ENCODE measurements at places on chromosomes 1 and 21.

DNA sequence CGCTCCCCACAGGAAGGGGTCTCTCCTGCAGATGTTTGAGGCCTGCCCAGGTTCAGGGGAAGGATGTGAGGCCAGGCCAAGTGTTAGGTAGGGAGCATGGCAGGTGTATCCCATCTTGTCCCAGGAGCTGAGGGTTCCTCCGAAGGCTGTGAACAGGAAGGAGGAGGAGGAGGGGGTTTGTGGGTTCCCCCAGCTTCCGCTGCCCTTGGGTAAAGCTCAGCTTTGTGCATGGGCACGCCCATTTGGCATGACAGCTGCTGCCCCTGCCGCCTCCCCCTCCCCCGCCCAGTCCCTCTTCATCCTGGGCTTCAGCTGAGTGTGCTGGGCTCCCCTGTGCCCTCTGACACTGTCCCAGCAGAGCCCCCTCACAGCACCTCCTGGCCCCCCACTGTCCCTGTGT lies 25.5 kb downstream of the TNFRSF8 start:
- peak; percentile 52 for DNase-seq

- DNase-seq = no peak
Measured at GRCh38 chr1:7824701-7825100, 28.2 kb downstream of the UTS2 start.

GRCh38 chr1:38132681-38133080 lies 86.1 kb upstream of the POU3F1 start:
- no peak for DNase-seq

- no peak for DNase-seq
Measured at GRCh38 chr1:181184621-181185020, 96.1 kb downstream of the IER5 start.

Data from CD4-positive, alpha-beta T cell treated with Interleukin-2 at 100 ng/mL for 4 hours (primary cell).